Panc1 (cell line): ENCODE measurements at places on chromosomes 12 and 14. TPM values are rescaled to one million over a fixed set of nuclear protein-coding genes. Genes with fewer than 3 reads are reported as not detected.

GRCh38 chr12:132023658-132024057 lies 73.9 kb downstream of the EP400 start:
- peaks cover 20% of the 10 kb centered on the region for H3K36me3 ChIP-seq
- H3K4me1 ChIP-seq = no peaks in the 10 kb centered on the region
- no peak overlapping the region for H3K4me3 ChIP-seq
- DNase-seq = no peak
- H3K27me3 ChIP-seq = no peaks in the 10 kb centered on the region

GRCh38 chr14:71752111-71752738 lies 180.0 kb upstream of the RGS6 start:
- no peaks in the 10 kb centered on the region for H3K36me3 ChIP-seq
- H3K4me1 ChIP-seq = no peaks in the 10 kb centered on the region
- no peak overlapping the region for H3K4me3 ChIP-seq

GRCh38 chr12:109301643-109302168 lies 7.4 kb downstream of the FOXN4 start:
- no peak overlapping the region for H3K27ac ChIP-seq
- DNase-seq = no peak
- H3K4me1 ChIP-seq = no peaks in the 10 kb centered on the region
- no peaks in the 10 kb centered on the region for H3K36me3 ChIP-seq
- peaks cover 12% of the 10 kb centered on the region for H3K27me3 ChIP-seq

GRIP1 gene
- total RNA-seq = 9.2 TPM

ENDOU gene
- total RNA-seq = not detected

GRCh38 chr14:91232603-91233002 lies 11.9 kb downstream of the GPR68 start:
- no peak overlapping the region for H3K27ac ChIP-seq
- no peak for DNase-seq
- H3K27me3 ChIP-seq = no peaks in the 10 kb centered on the region
- H3K4me1 ChIP-seq = no peaks in the 10 kb centered on the region
- H3K36me3 ChIP-seq = no peaks in the 10 kb centered on the region

GRCh38 chr12:12600659-12601058 lies 11.0 kb upstream of the CREBL2 start:
- no peaks in the 10 kb centered on the region for H3K4me1 ChIP-seq
- no peak for DNase-seq
- H3K27me3 ChIP-seq = no peaks in the 10 kb centered on the region
- no peak overlapping the region for H3K4me3 ChIP-seq
- H3K27ac ChIP-seq = no peak overlapping the region
- H3K36me3 ChIP-seq = no peaks in the 10 kb centered on the region

DNA sequence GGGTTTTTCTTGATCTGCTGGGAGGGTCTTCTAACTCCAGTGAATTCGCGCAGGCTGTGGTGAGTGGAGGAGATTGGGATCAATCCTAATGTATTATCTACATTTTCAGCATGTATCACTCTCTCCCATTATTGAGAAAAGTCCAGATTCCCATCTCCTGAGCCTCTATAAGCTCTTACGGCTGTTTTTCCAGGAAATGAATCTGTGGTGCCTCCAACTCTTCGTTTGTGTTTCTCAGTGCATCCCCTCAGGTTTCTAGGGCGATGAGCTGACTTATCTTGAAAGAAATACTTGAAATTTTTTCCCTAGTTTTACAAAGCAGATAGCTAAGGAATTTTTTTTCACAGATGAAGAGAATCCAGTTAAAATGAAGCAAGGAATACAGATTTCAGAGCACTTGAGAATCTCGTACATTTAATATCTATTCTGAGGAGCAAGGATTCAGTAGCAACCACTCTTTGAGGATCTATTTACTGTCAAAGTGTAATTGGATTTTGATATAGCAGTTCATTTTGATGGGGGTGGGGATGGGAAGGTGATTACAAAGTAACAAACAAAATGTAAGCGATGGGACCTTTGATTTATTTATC lies 138.7 kb downstream of the BRMS1L start:
- H3K4me1 ChIP-seq = no peaks in the 10 kb centered on the region
- H3K4me3 ChIP-seq = no peak overlapping the region
- no peak for DNase-seq

GRCh38 chr12:104686196-104686595 lies 229.4 kb downstream of the CHST11 start:
- H3K27ac ChIP-seq = no peak overlapping the region
- no peak for DNase-seq
- no peak overlapping the region for H3K4me3 ChIP-seq
- H3K36me3 ChIP-seq = no peaks in the 10 kb centered on the region

GRCh38 chr14:82134411-82134810 lies 600.8 kb upstream of the SEL1L start:
- no peaks in the 10 kb centered on the region for H3K36me3 ChIP-seq
- no peak for DNase-seq
- no peaks in the 10 kb centered on the region for H3K27me3 ChIP-seq
- H3K4me1 ChIP-seq = no peaks in the 10 kb centered on the region
- no peak overlapping the region for H3K27ac ChIP-seq

GRCh38 chr14:67574806-67575205 lies 25.3 kb downstream of the PIGH start:
- H3K36me3 ChIP-seq = no peaks in the 10 kb centered on the region
- no peak overlapping the region for H3K27ac ChIP-seq
- no peaks in the 10 kb centered on the region for H3K4me1 ChIP-seq
- H3K27me3 ChIP-seq = no peaks in the 10 kb centered on the region

PTPN6 gene
- total RNA-seq = 13.7 TPM

DNA sequence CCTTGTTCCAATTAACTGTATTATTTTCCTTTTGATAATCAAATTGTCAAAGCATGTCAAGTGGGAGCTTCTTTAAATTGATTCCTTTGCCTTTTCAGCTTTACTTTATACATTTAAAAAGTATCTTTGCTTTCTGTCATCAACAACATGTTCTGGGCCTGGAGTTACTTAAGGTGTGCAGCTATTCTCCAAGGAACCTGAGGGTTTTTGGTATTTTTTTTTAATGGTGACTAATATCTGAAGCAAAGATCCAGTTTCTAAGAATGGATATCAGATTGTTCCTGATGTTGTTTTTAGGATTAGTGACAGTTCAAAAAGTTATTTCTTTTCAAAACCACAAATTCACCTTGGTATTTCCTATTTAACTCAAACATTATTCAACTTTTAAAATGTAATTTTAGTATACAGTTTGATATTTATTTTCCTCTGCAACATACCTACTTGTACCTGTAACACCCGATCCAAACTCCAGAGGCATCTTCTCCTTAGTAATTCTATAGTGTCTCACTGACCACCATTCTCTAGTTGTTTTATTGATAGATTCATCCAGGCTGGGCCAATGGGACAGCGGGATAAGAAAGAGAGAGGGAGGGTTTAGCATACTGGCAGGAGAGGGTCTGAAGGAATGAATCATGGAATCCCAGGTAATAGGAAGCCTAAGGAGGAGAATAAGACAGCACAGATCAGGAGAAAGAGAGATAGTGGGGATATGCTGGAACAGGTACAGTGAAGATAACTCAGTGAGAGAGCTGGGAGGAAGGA lies 3.1 kb downstream of the CBLN3 start:
- peaks cover 6% of the 10 kb centered on the region; the same call in 1 of the 2 replicates for H3K36me3 ChIP-seq
- no peak for DNase-seq
- H3K4me1 ChIP-seq = peaks cover 4% of the 10 kb centered on the region

FSCB gene
- not detected for total RNA-seq

ESPL1 gene
- 54.6 TPM for total RNA-seq

GRCh38 chr14:96503306-96503679 lies 1.1 kb downstream of the PAPOLA start:
- peaks cover 23% of the 10 kb centered on the region for H3K4me1 ChIP-seq
- peaks cover 4% of the 10 kb centered on the region for H3K36me3 ChIP-seq
- DNase-seq = no peak
- H3K4me3 ChIP-seq = peak overlapping the region; percentile 57
- no peaks in the 10 kb centered on the region for H3K27me3 ChIP-seq

GRCh38 chr14:24084440-24084839 lies 9.7 kb upstream of the PCK2 start:
- H3K4me3 ChIP-seq = no peak overlapping the region
- peaks cover 9% of the 10 kb centered on the region; the same call in 1 of the 2 replicates for H3K4me1 ChIP-seq
- no peaks in the 10 kb centered on the region for H3K27me3 ChIP-seq
- no peak for DNase-seq
- H3K27ac ChIP-seq = no peak overlapping the region

- H3K4me1 ChIP-seq = no peaks in the 10 kb centered on the region; the same call in 1 of the 2 replicates
- H3K4me3 ChIP-seq = no peak overlapping the region
- DNase-seq = no peak
- H3K27me3 ChIP-seq = no peaks in the 10 kb centered on the region
These were observed 40.7 kb upstream of the RIN3 start for GRCh38 chr14:92472860-92473259.

- no peaks in the 10 kb centered on the region for H3K36me3 ChIP-seq
- no peak for DNase-seq
- H3K27ac ChIP-seq = no peak overlapping the region
These were observed 26.9 kb downstream of the GLIPR1L1 start for GRCh38 chr12:75361408-75361807.

KLHL33 gene
- not detected for total RNA-seq

EID3 gene
- 18.5 TPM for total RNA-seq

GRCh38 chr14:25349269-25349668 lies 299.3 kb upstream of the STXBP6 start:
- H3K27me3 ChIP-seq = no peaks in the 10 kb centered on the region
- no peak overlapping the region for H3K4me3 ChIP-seq
- no peak overlapping the region for H3K27ac ChIP-seq
- no peaks in the 10 kb centered on the region for H3K4me1 ChIP-seq
- DNase-seq = no peak

GRCh38 chr12:46403719-46404070 lies 31.1 kb upstream of the SLC38A2 start:
- DNase-seq = no peak
- no peak overlapping the region for H3K4me3 ChIP-seq
- H3K4me1 ChIP-seq = peaks cover 19% of the 10 kb centered on the region
- peak overlapping the region; percentile 76; the same call in 1 of the 2 replicates for H3K27ac ChIP-seq

- peaks cover under 1% of the 10 kb centered on the region; the same call in 1 of the 2 replicates for H3K4me1 ChIP-seq
- H3K27me3 ChIP-seq = no peaks in the 10 kb centered on the region
- no peak for DNase-seq
- no peak overlapping the region for H3K27ac ChIP-seq
These were observed 50.1 kb downstream of the GALNT9 start for GRCh38 chr12:132279184-132279889.

TAS2R30 gene
- 0.74 TPM for total RNA-seq

CBLN3 gene
- 1.0 TPM for total RNA-seq

GRCh38 chr14:98799891-98800290 lies 472.1 kb downstream of the BCL11B start:
- no peaks in the 10 kb centered on the region for H3K36me3 ChIP-seq
- H3K27me3 ChIP-seq = no peaks in the 10 kb centered on the region
- H3K4me3 ChIP-seq = no peak overlapping the region
- no peaks in the 10 kb centered on the region for H3K4me1 ChIP-seq
- no peak overlapping the region for H3K27ac ChIP-seq

DNA sequence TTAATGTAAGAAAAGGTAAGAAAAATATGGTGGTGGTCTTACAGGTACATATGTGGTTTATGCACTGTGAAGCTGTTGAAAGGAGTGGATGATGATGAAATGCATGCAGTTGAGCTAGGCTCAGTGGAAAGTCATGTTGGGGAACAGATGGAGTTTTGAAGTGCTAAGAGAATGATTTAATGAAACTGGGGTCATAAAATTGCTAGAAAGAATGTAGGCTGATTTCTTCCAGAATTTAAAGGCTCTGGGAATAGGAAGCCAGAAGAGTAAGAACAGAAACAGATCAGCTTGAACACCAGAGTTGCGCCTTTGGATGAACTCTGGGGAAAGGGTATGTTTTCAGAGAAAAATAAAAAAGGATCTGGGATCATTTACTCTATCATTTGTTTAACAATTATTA lies 146.5 kb downstream of the MON2 start:
- no peak overlapping the region for H3K4me3 ChIP-seq
- H3K4me1 ChIP-seq = peaks cover 4% of the 10 kb centered on the region; the same call in 1 of the 2 replicates
- no peak overlapping the region for H3K27ac ChIP-seq

GRCh38 chr12:103958621-103959020 lies 7.1 kb upstream of the TDG start:
- H3K27me3 ChIP-seq = no peaks in the 10 kb centered on the region
- H3K4me1 ChIP-seq = peaks cover 20% of the 10 kb centered on the region
- DNase-seq = no peak
- no peak overlapping the region for H3K4me3 ChIP-seq

DNA sequence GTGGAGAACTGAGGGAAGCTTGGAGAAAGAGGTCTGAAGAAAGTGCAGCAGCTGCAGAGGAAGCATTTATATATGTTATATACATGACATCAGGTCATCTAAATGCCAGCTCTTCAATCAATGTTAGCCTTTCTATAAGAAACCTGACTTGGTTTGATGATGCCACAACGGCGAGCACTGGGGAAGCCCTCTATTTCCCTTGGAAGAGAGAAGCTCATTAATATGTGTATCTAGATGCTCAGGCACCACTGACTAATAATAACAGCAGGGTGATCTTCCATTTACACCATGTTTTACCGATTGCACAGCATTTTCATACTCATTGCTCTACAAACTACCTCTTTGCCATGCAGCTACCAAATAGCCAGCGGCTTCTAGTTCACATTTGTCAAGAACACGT lies 811 bp downstream of the ACYP1 start:
- peaks cover 12% of the 10 kb centered on the region for H3K4me1 ChIP-seq
- H3K27me3 ChIP-seq = no peaks in the 10 kb centered on the region
- peak overlapping the region; percentile 85 for H3K4me3 ChIP-seq

GRCh38 chr12:114799574-114800487 lies 115.9 kb upstream of the TBX3 start:
- H3K27me3 ChIP-seq = no peaks in the 10 kb centered on the region
- no peak for DNase-seq
- no peaks in the 10 kb centered on the region for H3K36me3 ChIP-seq
- no peaks in the 10 kb centered on the region for H3K4me1 ChIP-seq

DNA sequence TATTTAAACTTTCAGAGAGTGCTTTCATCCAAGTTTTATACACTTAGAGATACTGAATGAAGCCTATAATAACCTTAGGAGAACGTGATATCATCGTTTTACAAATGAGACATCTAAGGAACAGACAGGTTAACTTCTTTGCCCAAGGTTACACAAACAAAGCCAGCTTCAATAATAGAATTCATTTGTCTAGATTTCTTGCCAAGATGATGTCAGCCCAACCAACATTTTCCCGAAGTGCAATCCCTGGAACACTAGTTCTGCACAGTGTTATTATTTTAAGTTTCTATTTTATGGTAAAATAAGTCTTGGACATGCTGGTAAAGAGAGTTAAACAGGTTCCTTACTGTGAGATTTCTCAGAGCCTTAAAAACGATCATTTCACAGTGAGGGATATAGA lies 174.6 kb downstream of the SLC25A21 start:
- H3K4me3 ChIP-seq = no peak overlapping the region
- H3K36me3 ChIP-seq = no peaks in the 10 kb centered on the region
- no peaks in the 10 kb centered on the region for H3K4me1 ChIP-seq
- no peaks in the 10 kb centered on the region for H3K27me3 ChIP-seq

- H3K27ac ChIP-seq = no peak within 1 kb of the TSS
- H3K36me3 ChIP-seq = no peaks in the 10 kb centered on the region
These were observed at the start of gene GPR33 for GRCh38 chr14:31487886-31488285. TSS of gene GPR33 (minus strand) at chr14:31488039. CDS start at chr14:31483965, 4,074 bp downstream.

- H3K36me3 ChIP-seq = no peaks in the 10 kb centered on the region
- H3K4me1 ChIP-seq = no peaks in the 10 kb centered on the region
- H3K4me3 ChIP-seq = no peak overlapping the region
- no peak overlapping the region for H3K27ac ChIP-seq
- H3K27me3 ChIP-seq = no peaks in the 10 kb centered on the region; the same call in 1 of the 2 replicates
These were observed 460.3 kb downstream of the EGLN3 start for GRCh38 chr14:33490555-33490954.

- DNase-seq = no peak
- H3K36me3 ChIP-seq = no peaks in the 10 kb centered on the region
- no peaks in the 10 kb centered on the region for H3K4me1 ChIP-seq
- no peaks in the 10 kb centered on the region for H3K27me3 ChIP-seq
- no peak overlapping the region for H3K27ac ChIP-seq
These were observed 23.3 kb upstream of the SLC15A5 start for GRCh38 chr12:16300736-16301135.

BCAT1 gene
- total RNA-seq = 5.8 TPM

TAS2R9 gene
- not detected for total RNA-seq
